ENCODE measurements at places on chromosomes 4 and X.

DNA sequence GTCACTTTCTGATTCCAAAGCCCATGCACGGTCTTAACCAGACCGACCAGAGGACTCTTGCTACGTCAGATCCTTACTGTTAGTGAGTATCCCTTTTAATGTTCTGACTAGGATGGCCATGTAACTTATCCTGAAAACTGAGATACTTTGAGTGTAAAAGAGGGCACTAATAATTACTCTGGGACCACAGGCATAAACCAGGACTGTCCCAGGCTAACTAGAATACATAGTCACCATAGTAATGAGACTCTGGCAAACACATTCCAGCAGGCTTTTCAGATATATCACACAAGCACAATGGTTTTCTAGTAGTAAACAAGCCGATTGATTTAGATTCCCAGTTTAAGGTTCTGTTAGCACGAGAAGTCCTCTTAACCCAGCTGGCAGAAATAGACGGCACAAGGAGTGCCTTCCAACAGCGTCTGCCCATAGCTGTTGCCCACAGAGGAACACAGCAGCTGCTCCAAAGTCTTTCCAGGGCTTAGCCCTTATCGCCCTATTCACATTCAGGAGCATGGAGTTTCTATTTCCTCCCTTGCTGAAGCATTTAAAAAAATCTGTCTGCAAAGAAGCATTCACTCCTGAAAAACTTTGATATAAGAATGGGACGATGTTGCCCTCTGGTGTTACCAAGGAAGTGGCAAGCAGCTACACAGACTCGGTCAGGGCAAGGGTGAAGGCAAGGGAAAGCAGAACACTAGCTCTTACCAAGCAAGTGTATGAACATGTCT, 92.4 kb downstream of the CXCL13 start:
- peak; percentile 45 for DNase-seq

GRCh38 chr4:112673686-112674085, 36.7 kb downstream of the LARP7 start:
- no peak for DNase-seq

DNA sequence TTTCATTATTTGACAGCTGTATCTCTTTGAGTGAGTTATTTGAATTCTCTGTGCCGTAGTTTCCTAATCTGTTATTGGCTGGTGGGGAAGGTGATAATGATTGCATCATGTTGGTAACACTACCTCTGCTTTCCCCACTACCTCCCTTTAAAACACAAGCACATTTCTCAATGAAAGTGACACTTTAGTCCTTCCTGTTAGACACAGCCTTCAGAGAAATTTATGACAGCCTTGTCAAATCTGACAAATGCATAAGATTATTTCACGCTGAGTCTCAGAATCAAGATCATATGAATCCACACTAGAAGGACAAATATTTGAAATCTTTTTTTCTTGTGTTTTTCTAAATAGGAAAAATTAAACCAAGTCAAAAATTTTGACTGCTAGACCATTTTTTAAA, 896.1 kb downstream of the CENPC start:
- DNase-seq = no peak

- no peak for DNase-seq
These were observed 6.3 kb upstream of the PPP2R2C start for GRCh38 chr4:6478546-6479220.

- peak; percentile 24 for DNase-seq
These were observed 31.2 kb downstream of the WDR1 start for GRCh38 chr4:10085386-10085785.

DNA sequence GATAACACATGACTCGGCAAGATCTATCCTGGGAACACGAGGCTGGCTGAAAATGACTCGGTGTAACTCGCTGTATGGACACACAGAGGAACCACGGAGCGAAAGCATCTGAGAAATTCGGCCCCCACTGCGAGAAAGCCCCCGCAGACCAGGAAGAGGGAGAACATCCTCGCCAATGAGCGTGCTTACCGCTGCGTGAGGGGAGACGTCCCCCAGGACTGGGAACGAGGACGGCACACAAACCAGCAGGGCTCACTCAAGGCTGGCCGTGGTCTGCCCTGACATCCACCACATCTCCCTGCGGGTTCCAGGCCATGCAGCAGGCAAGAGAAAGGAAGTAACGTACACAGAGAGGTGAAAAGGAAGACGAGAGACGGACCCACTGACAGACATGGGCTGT, 17.6 kb upstream of the GTPBP6 start:
- no peak for DNase-seq

GRCh38 chrX:148500423-148501385, at the start of gene AFF2:
Gene AFF2 (plus strand): TSS chrX:148500617. CDS start chrX:148501098, 481 bp downstream.
- peak; percentile 53 for DNase-seq

- no peak for DNase-seq
These were observed 103.5 kb downstream of the SMIM20 start for GRCh38 chr4:26017531-26017930.

All from left hindlimb (tissue), 1 donor.